ENCODE measurements at places on chromosomes 5 and 9.

- DNase-seq, result no peak
Measured at GRCh38 chr5:177350776-177351391, 584 bp downstream of the LMAN2 start.

GRCh38 chr5:9947225-9947714, 302.4 kb downstream of the ATPSCKMT start:
- no peak for DNase-seq

- DNase-seq, result peak; percentile 60
Measured at GRCh38 chr5:40681363-40682153, 1.8 kb downstream of the PTGER4 start.

GRCh38 chr5:64794053-64794770, 25.5 kb downstream of the CWC27 start:
- peak; percentile 73 for DNase-seq
